ENCODE measurements at places on chromosomes 12 and 14. TPM values are rescaled to one million over a fixed set of nuclear protein-coding genes. Genes with fewer than 3 reads are reported as not detected.
A peak's percentile ranks its signal among the peaks of the same experiment; 100 is the strongest.

GRCh38 chr12:39777465-39777864 is 157.9 kb upstream of the ABCD2 start:
- H3K4me3 ChIP-seq: no peak overlapping the region
- H3K4me1 ChIP-seq: no peaks in the 10 kb centered on the region
- DNase-seq: peak; percentile 69
- H3K36me3 ChIP-seq: no peaks in the 10 kb centered on the region
- H3K27me3 ChIP-seq: no peaks in the 10 kb centered on the region

DNA sequence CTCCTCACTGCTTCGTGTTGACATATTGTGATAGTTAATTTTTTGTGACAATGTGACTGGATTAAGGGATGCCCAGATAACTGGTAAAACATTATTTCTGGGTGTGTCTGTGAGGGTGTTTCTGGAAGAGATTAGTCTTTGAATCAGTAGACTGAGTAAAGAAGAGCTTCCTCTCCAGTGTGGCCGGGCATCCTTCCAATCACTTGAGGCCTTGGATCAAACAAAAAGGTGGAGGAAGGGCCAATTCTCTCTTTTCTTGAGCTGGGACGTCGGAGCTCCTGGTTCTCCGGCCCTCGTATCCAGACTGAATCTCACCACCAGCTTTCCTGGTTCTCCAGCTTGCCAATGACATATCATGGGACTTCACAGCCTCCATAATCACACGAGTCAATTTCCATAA is 240.4 kb downstream of the CHST11 start:
- no peak overlapping the region for H3K4me3 ChIP-seq
- no peaks in the 10 kb centered on the region for H3K36me3 ChIP-seq
- H3K4me1 ChIP-seq: peaks cover 49% of the 10 kb centered on the region

GRCh38 chr14:35420036-35420811 is 15.7 kb upstream of the NFKBIA start:
- H3K4me3 ChIP-seq: no peak overlapping the region
- no peak for DNase-seq
- no peaks in the 10 kb centered on the region for H3K27me3 ChIP-seq
- no peak overlapping the region for H3K27ac ChIP-seq
- no peaks in the 10 kb centered on the region for H3K36me3 ChIP-seq

DNA sequence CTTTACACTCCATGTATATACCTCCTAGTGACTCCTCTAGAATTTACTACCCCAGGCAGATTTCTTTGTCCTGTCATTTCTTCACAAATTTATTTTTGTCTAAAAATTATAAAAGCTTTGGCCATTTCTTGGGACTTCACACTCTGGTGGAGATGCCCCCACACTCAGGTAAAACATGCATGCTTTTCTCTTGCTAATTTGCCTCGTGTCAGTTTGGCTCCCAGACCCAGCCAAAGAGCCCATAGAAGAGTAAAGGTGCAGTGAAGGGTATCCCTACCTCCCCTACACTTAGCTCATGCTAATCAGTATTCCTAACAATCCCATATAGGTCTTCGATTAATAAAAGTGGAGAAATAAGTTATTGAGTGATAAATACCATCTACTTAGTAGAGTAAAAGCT is 256.5 kb upstream of the KRR1 start:
- no peaks in the 10 kb centered on the region for H3K4me1 ChIP-seq
- no peak overlapping the region for H3K4me3 ChIP-seq
- no peaks in the 10 kb centered on the region for H3K27me3 ChIP-seq
- H3K27ac ChIP-seq: no peak overlapping the region

The CEBPE gene
- 0.77 TPM for total RNA-seq

Measured in spleen (tissue), 13 donors.